CD4-positive, CD25-positive, alpha-beta regulatory T cell (primary cell): ENCODE measurements at places on chromosomes 11 and 22.
A peak's percentile ranks its signal among the peaks of the same experiment; 100 is the strongest.

- no peak for DNase-seq
Measured at GRCh38 chr11:116718955-116719501, 53.8 kb downstream of the BUD13 start.

DNA sequence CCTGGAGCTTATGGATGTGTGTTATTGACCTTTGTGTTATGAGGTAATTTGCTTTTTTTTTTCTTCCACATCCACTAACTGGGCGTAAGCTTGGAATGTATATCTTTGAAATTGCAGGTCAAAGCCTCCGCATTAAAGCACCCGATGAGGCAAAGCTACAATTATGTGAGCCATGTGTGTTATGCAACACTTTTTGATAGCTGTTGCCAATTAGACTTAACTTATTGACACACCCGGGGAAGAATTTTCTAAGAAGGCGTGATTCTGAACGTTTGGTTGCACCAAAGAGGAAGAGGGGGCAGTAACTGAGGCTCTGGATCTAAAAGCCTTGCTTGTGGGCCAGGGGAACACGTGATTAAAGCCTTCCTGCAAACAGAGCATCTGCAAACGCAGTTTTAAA lies 610 bp upstream of the TEX12 start:
- DNase-seq = no peak

DNA sequence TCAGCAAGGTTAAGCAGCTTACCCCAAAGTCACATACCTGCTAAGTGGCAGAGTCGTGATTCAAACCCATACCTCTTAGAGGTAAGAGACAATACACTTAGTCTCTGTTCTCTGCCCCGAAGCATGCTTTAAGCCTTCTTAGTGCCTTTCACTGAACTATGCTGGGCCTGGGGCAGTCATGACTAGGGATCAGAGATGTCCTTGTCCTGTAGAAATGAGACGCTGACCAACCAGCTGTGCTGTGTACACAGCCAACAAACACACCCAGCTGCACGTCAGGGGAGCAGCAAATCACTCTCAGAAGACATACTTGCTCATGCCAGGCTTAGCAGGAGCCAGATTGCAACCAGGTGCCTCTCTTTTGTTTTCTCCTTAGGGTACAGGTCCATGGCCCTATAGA lies 255.7 kb downstream of the BUD13 start:
- DNase-seq = no peak

GRCh38 chr11:44760917-44761550 lies 34.3 kb downstream of the TSPAN18 start:
- DNase-seq = no peak

DNA sequence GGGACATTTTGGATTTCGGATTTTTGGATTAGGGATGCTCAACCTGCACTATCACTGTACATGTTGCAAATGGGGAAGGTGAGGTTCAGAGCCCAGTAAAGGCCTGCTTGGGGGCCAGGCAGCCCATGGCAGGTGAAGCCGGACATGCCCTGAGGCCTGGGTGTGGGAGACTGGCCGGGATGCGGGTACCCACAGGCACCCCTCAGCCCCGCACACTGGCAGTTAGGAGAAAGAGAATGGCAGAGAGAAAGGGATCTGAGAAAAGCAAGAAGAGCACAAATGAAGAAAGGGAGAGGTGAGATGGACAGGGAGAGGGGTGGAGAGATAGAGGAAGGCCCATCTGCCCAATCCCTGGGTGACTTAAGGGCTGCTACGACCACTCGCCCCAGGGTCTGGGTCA lies 52.8 kb downstream of the SCGB1A1 start:
- DNase-seq = no peak

GRCh38 chr22:32665676-32666075 lies 135.8 kb upstream of the TIMP3 start:
- no peak for DNase-seq

- DNase-seq = no peak
Measured at GRCh38 chr11:113647108-113647507, 59.0 kb downstream of the TMPRSS5 start.

DNA sequence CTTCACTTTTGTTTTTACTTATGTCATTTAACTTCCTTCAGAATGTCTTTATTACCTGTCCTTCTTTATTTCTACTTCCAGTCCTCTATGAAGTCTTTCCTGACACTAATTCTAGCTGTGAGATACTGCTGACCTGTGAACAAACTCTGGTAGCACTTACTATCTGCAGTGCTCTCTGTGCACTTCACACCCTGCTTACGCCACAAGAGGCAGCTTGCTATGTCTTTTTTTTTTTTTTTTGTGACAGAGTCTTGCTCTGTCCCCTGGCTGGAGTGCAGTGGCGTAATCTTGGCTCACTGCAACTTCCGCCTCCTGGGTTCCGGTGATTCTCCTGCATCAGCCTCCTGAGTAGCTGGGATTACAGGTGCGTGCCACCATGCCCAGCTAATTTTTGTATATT lies 10.7 kb downstream of the STIM1 start:
- peak; percentile 23 for DNase-seq

GRCh38 chr11:74319139-74319816 lies 7.8 kb upstream of the P4HA3 start:
- DNase-seq = no peak

DNA sequence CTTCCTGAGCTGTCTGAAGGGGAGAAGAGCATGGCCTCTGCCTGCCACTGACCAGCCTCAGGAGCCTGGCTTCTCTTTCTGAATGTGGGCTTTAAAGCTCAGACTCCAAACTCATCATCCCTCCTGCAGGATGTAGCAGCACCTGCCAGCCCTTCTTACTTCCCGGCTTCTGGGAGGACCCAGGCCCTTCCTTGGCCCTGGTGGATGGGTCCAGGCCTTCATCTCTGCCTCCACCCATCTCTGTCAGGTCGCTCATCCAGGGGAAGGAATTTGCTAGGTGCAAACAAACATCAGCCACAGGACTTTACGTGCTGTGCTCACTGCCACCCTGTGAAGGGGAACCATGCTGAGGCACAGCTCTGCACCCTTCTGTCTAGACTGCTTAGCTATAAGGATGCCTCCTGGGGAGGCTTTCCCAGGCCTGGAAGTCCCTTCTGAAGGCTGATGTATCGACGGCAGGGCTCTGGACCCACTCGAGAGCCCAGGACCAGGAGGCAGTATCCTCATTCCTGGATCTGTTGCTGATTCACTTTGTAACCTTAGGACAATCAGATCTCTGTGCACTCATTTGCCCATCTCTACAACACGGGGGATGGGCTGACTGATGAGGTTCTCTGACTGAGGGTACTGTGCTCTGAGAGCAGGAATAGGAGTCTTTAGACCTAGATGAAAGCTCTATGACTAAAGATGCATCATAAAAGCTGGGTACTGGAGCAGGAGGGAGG lies 30.9 kb downstream of the USP35 start:
- no peak for DNase-seq

DNA sequence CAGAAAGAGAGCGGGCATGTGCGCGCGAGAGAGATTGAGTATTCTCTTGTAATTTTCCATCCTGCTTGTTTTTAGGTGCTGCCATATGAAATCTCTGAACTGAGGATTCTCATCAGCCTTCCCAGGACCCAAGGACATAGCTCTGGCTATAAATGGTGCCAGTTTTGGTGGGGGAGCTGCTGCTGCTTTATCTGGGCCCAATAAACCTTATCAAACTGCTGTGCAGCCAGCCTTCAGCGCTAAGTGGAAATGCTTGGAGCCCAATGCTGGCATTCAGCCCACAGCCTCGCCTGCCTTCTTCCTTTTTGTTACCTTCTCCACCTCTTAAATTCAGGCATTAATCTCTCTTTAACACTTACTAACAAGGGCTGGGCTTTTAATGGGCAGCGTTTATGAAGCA lies 2.4 kb upstream of the ZBTB16 start:
- DNase-seq = no peak

DNA sequence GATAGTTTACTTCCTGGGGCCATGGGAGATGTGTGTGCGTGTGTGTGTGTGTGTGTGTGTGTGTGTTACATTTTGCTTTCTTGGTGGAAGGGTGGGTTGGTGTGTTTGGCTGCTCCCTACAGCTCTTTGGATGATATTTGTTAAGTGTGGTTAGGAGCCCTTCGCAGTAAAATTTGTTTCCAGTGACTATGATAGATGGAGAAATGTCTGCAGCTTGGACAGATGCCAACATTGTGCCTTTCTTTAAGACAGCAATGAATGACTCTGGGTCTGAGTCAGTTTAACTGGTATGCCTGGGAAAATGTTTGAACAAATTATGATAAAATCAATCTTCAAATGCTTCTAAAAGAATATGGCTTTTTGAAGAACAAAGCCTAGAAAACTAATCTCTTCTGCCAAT lies 102.7 kb upstream of the TRPC6 start:
- no peak for DNase-seq

DNA sequence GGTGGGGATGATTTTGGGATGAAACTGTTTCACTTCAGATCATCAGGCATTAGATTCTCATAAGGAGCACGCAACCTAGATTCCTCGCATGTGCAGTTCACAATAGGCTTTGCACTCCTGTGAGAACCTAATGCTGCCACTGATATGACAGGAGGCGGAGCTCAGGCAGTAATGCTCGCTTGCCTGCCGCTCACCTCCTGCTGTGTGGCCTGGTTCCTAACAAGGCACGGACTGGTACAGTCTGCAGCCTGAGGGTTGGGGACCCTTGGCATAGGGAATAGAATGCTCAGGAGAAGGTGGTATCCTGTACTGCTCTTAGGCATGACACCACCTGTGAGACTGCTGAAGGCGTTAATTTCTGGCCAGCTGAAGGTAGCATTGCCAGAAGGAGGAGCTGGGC lies 47.0 kb downstream of the STIM1 start:
- no peak for DNase-seq
